ENCODE measurements at places on chromosomes 5 and 9. TPM values are rescaled to one million over a fixed set of nuclear protein-coding genes. Genes with fewer than 3 reads are reported as not detected.

DNA sequence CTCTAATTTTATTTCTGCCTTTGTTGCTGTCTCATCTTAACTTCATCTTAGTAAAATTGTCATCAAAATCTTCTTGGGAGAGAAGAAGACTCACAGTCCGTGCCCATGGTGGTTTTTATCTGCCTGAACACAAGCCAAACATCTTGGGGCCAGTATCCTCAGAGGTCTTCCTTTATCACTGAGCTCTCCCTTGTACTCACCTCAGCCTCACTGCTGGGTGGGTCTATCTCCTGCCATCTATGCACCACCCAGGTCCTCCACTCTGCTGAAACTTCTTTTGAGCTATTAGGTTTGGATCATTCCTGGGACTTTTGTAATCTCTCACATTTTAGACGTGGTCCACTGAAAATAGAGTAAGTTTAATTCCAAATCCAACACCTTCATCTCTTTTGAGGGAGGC, 116.3 kb upstream of the EPB41L4A start:
- no peak for DNase-seq
- no peaks in the 10 kb centered on the region for H3K4me1 ChIP-seq
- H3K27ac ChIP-seq = no peak overlapping the region
- H3K4me3 ChIP-seq = no peak overlapping the region

DNA sequence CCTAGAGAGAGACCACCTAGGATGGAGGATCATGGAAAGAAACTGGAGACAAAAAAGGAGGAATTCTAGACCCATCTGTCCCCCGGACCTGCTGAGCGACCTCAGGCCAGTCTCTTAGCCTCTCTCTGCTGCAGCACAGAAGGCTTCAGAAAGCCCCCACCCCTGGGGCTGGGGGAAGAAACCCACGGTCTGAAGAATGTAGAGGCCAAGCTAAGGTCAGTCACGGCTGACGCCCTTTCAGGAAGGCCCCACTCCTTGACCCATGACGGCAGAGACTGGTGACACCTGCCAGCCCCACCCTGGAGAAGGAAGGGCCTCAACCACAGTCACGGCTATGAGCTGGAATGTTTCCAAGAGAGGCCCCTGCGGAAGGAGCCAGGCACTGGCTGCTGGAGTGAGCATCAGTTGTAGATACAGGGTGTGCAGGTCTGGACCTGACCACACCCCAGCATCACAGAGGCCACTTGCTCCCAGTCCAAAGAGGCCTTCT, 120.5 kb upstream of the BOD1 start:
- H3K27me3 ChIP-seq = no peaks in the 10 kb centered on the region
- H3K4me3 ChIP-seq = no peak overlapping the region
- no peaks in the 10 kb centered on the region for H3K4me1 ChIP-seq
- H3K27ac ChIP-seq = no peak overlapping the region
- no peaks in the 10 kb centered on the region for H3K36me3 ChIP-seq

Gene SELENOP
- polyA plus RNA-seq = 11.2 TPM

Gene MRPS30
- polyA plus RNA-seq = 31.5 TPM

DNA sequence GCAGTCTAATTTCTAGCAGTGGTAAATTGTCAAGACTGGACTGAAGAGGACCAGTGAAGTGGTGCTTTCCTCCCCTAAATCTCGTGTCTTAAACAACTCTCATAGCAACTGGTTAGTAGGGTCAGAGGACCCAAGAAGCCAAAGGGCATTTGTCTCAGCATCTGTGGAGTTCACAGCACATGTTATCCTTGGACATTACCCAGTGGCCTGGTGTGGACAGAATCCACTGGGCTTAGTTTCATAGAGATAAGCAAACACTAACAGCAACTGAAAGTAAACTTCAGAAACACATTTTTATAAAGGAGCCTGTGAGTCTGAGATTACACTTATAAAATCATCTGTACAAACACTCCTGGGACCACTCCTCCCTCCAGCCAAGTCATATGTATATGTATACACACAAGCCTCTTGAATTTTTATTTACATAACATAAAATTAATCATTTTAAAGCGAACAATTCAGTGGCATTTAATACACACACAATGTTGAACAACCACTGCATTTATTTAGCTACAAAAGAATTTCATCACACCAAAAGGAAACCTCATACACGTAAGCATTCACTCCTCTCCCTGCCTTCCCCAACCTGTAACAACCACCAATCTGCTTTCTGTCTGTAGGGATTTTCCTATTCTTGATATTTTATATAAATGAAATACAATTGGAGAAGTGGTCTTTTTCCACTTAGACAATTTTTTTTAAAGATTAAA, 457.8 kb downstream of the RASEF start:
- no peak overlapping the region for H3K4me3 ChIP-seq
- no peak overlapping the region for H3K27ac ChIP-seq
- no peak for DNase-seq
- no peaks in the 10 kb centered on the region for H3K4me1 ChIP-seq
- no peaks in the 10 kb centered on the region for H3K27me3 ChIP-seq

DNA sequence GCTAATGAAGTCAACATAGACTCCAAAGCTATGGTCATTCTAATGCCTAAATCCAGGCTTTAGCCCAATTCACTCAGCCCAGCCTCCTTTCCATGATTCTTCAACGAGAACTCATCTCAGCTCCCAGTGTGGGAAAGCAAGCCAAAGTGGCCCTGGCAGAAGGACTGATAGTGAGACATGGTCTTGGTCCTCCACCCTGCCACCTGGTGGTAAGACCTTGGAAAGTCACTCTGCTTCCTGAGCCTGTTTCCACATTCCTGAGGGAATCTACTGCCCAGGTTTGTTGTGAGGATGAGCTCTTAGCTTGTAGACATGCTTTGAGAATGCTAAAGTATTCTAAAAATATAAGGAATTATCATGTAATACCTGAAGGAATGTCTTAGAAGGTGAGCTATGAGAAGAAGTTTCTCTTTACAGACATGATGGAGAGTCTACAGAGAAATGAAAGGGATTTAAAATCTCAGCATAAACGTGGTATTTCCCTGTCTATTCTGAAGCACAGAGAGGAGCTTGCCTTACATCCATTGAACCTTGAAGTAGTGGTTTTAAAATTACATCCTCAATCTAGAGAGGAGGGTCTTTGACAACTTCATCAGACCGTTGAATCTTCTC, 173.5 kb downstream of the TRIM32 start:
- no peak overlapping the region for H3K27ac ChIP-seq
- DNase-seq = no peak
- H3K4me1 ChIP-seq = peaks cover 17% of the 10 kb centered on the region
- H3K27me3 ChIP-seq = no peaks in the 10 kb centered on the region
- no peaks in the 10 kb centered on the region for H3K36me3 ChIP-seq

Gene NUTM2G
- not detected for polyA plus RNA-seq

Gene NUDT12
- polyA plus RNA-seq = 7.5 TPM

- no peak for DNase-seq
- peaks cover 3% of the 10 kb centered on the region for H3K36me3 ChIP-seq
- H3K27ac ChIP-seq = no peak overlapping the region
- peaks cover 5% of the 10 kb centered on the region for H3K4me1 ChIP-seq
- H3K27me3 ChIP-seq = no peaks in the 10 kb centered on the region
Measured at GRCh38 chr5:57209316-57210040, 35.6 kb downstream of the GPBP1 start.

DNA sequence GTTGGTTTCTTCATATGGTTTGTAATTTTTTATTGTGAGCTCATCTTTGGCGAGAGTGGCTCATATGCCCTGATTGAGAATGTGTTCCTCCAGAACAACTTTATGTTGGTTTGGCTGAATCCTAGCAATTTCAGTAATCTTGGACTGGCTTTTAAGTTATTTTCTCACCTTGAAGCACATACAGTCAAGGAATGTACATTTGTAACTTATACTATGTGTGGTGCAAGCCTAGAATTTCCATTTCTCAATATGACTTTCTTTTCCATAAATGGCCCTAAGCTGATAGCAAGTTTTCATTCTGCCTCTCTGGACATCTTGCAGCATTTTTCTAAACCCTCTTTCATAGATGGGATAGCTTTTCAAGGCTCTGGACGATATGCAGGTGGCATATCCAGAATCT, 247.5 kb downstream of the DOCK8 start:
- no peak for DNase-seq
- H3K36me3 ChIP-seq = no peaks in the 10 kb centered on the region
- H3K27ac ChIP-seq = no peak overlapping the region

- H3K36me3 ChIP-seq = no peaks in the 10 kb centered on the region
- no peak overlapping the region for H3K27ac ChIP-seq
- H3K4me3 ChIP-seq = no peak overlapping the region
- peaks cover 8% of the 10 kb centered on the region for H3K4me1 ChIP-seq
- no peaks in the 10 kb centered on the region for H3K27me3 ChIP-seq
- no peak for DNase-seq
Measured at GRCh38 chr5:32645246-32645645, 59.9 kb downstream of the SUB1 start.

DNA sequence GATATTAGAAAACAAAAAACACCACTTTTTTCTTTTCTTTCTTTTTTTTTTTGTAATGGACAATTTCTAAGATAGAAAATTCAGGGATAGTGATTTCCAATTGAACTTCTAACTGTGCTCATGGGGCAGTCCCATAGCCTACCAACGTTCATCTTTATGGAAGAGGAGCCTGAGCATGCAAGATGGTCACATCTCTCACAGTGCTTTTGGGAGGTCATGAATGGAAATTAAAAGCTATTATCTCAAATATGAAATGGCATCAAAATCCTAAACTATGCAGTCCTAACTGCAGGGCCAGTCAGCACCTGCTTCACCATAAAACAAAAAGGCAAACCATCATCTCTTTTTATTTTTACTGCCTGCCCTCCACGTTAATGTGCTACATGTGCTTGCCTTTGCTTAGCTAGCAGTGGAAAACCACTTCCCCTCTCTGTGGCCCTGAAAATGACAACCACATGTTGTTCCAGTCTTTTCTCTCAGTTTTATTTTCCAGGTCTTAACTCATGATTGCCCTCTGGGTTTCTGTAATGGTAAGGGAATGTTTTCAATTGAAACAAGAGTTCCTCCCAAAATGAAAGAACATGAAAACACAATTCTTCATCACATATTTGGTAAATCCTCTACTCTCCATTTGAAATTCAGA, 16.7 kb downstream of the IFNB1 start:
- no peak for DNase-seq
- H3K27me3 ChIP-seq = no peaks in the 10 kb centered on the region

- DNase-seq = no peak
- H3K36me3 ChIP-seq = no peaks in the 10 kb centered on the region
- no peak overlapping the region for H3K27ac ChIP-seq
- no peak overlapping the region for H3K4me3 ChIP-seq
- no peaks in the 10 kb centered on the region for H3K27me3 ChIP-seq
Measured at GRCh38 chr5:142078221-142078620, 30.4 kb upstream of the NDFIP1 start.

Gene TAF11L10
- polyA plus RNA-seq = not detected

Gene SPATA31C1
- not detected for polyA plus RNA-seq

Gene C5orf63
- 7.2 TPM for polyA plus RNA-seq

- peaks cover 5% of the 10 kb centered on the region for H3K4me1 ChIP-seq
- no peak overlapping the region for H3K4me3 ChIP-seq
- no peak for DNase-seq
- no peaks in the 10 kb centered on the region for H3K27me3 ChIP-seq
Measured at GRCh38 chr5:38453921-38454320, 102.5 kb downstream of the LIFR start.
